ENCODE measurements at places on chromosomes 7 and 10. TPM values are rescaled to one million over a fixed set of nuclear protein-coding genes. Genes with fewer than 3 reads are reported as not detected.

The PAX4 gene
- not detected for total RNA-seq

DNA sequence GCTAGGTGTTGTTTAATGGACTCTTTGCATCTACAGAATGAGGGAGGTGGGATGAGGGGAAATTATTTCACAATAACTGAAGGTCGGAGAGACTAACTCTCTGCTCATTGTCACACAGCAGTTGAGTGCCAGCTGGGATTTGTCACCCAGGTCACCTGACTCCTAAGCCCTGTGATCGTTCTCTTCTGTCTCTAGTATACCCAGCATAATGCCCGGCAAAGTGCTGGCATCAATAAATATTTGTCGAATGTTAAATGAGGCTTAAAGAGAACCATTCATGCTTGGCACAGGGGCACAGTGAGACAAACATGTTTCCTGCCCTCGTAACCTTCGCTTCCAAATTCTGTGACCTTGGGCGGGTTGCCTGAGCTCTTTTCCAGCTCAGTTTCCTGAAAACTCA is 70.8 kb downstream of the TCF7L2 start:
- peaks cover 76% of the 10 kb centered on the region for H3K4me1 ChIP-seq
- H3K27ac ChIP-seq: no peak overlapping the region
- no peak for DNase-seq
- H3K36me3 ChIP-seq: no peaks in the 10 kb centered on the region
- no peak overlapping the region for H3K4me3 ChIP-seq
- H3K27me3 ChIP-seq: no peaks in the 10 kb centered on the region

DNA sequence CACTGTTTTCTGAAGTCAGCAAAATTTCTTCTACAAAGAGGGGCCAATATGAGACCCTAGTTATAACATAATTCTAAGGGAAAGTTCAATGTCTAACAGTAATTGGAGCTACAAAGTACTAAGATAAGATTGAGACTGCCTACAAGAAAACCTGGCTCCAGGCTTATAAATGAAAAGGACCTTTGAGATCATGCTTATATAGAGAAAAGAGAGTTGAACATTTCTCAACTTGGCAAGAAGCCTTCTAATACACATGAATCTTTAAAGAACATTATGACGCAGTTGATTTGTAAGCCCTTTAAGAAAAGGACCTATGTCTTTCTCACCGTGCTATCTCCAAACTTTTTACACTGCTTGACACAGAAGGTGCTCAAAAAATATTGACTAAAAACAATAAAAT is 87.9 kb downstream of the TPK1 start:
- H3K36me3 ChIP-seq: no peaks in the 10 kb centered on the region
- DNase-seq: no peak

The RHOBTB1 gene
- total RNA-seq: 24.8 TPM

DNA sequence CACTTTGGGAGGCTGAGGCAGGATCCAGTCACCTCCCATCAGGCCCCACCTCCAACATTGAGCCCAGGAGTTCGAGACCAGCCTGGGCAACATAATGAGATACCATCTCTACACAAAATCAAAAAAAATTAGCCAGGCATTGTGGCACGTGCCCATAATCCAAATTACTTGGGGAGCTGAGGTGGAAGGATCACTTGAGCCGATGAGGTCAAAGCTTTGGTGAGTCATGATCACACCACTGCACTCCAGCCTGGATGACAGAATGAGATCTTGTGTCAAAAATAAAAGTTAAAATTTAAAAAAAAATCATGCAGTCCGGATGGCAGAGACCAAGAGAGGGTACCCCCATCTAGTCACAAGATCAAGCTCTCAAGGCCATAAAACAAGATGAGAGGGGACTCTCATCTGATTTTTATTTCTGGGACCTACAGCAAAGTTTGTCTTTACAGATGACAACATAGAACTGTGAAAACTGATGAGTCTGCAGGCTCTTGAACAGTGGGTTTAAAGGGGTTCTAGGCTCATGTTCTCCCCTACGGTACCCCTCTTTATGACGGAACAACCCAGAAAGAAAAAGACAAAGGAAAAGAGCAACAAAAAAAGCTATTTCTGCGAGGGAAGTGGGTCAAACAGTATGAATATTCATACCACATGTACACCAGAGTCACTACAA is 28.9 kb upstream of the CREB3L2 start:
- H3K4me3 ChIP-seq: no peak overlapping the region
- peaks cover 9% of the 10 kb centered on the region for H3K36me3 ChIP-seq
- H3K4me1 ChIP-seq: peaks cover 55% of the 10 kb centered on the region
- no peak for DNase-seq

- no peak overlapping the region for H3K27ac ChIP-seq
- H3K27me3 ChIP-seq: no peaks in the 10 kb centered on the region
- no peak overlapping the region for H3K4me3 ChIP-seq
- H3K36me3 ChIP-seq: no peaks in the 10 kb centered on the region
These were observed 31.3 kb upstream of the GDF10 start for GRCh38 chr10:47268696-47269095.

All from GM23338 (cell line).